ENCODE measurements at places on chromosomes 7 and 10.

- no peak for DNase-seq
These were observed 370.1 kb upstream of the GALNT17 start for GRCh38 chr7:70761711-70762328.

- no peak for DNase-seq
These were observed 64.0 kb downstream of the OAT start for GRCh38 chr10:124354411-124355382.

DNA sequence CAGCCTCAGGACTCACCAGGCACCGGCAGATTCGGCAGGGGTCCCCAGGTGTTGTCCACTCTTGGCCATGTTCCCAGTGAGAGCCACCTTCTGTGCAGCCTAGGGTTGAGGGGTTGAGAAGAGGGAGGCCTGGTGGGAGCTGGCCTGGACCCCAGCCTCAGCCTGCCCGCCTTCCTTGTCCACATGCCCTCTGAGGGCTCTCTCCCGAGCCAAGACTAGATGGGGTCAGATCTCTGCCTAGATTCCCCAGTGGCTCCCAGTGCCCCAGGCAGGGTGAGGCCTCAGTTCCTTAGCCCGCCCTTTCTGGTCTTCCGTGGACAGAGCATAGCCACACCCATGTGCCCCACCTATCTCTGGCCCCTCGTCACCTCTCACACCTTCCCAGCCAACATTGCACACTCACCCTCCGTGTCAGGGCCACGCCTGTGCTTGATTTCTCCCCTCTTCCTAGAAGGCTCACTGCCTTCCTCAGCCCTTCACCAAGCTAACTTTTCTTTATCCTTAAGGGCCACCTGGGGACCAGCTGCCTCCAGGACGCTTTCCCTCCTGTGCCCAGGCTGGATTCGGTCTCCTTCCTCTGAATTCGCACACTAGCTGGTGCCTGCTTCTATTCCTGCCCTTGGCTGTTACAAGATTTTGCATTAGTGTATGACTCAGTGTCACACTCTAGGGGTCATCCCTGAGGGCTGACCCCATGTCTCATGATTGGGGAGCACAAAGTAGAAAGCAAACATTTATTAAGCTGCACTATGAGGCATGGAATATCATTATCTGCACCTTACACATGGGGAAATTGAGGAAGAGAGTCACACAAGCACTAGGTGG, 7.5 kb downstream of the KCP start:
- no peak for DNase-seq

GRCh38 chr7:106165337-106165736, 53.2 kb upstream of the SYPL1 start:
- no peak for DNase-seq
